ENCODE measurements at places on chromosomes 6 and 20.

DNA sequence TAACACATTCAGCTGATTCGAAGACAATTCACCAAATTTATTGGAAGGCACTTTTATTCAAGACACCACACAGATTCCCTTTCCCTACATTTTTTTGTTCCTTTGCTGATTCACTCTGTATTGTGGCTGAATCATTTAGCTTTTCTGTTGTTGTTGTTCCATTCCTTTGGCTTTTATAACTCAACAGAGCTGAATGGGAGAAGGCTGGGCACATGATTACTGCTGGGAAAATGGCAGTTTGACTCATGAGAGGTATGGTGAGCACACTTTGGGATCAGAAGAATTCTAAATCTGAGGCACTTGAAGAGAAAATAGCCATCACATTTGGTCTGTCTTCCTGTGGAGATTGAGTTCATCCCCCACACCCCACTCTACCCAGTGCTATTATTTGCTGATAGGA is 15.7 kb upstream of the SAYSD1 start:
- no peak for DNase-seq

GRCh38 chr6:106411643-106412200 is 51.2 kb downstream of the CRYBG1 start:
- no peak for DNase-seq

GRCh38 chr20:37877832-37878772 is 24.8 kb upstream of the VSTM2L start:
- no peak for DNase-seq

GRCh38 chr20:24582373-24583168 is 113.1 kb downstream of the SYNDIG1 start:
- no peak for DNase-seq

- DNase-seq: peak; percentile 43
These were observed 1383.5 kb upstream of the DEFB115 start for GRCh38 chr20:29873946-29874345.

DNA sequence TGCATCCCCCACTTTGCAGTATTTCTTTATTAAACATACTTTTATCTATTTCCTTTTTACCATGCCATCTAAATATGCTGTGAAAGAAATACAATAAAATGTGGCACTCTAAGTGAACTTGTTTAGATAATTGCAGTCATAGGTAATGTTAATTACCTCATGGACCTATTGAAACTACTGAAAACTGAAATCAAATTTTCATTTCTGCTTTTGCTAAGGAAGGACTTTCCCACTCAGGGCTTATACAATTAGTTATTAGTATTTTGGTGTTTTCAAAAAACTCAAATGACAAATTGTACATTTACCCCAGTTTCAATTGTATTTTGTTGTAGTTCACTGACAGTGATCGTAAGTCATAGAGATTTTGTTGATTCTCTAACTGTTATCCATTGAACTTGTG is 88.4 kb downstream of the ID4 start:
- DNase-seq: no peak

GRCh38 chr6:181049-181654 is 111.1 kb upstream of the DUSP22 start:
- no peak for DNase-seq

DNA sequence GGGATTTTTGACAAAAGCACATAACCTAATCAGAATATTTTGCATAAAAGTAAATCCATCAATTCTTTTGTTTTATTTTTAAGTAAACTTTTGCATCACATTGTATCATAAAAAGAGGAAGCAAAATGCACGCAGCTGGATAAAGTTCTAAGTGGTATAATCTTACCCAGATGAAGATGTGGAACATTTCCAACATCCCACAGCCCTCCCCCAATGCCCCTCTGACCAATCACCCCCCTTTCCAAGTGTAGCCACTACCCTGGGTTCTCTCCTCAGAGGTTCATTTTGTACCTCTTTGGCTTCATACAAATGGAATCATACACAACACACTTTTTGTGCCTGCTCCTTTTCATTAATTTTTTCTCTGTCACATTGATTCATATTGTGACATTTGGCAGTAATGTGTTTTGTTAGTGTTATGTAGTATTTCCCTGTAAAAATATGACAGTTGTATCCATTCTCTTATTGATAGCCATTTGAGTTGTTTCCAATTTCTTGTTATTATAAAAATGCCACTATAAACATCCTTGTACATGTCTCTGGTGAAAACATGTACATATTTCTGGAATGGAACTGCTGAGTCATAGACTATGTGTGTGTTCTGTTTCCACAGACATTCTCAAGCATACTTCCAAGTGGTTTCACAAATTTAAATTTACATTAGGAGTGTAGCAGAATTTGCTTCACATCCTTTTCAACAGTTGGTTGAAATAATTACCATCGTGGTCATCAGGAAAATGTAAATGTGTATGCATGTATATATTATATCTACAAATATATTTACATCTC is 92.9 kb upstream of the SYNDIG1 start:
- peak; percentile 48 for DNase-seq

- peak; percentile 99 for DNase-seq
These were observed 129.2 kb downstream of the HFE start for GRCh38 chr6:26216359-26216885.

- DNase-seq: peak; percentile 70
These were observed 25.9 kb downstream of the ZBP1 start for GRCh38 chr20:57594092-57594951.

DNA sequence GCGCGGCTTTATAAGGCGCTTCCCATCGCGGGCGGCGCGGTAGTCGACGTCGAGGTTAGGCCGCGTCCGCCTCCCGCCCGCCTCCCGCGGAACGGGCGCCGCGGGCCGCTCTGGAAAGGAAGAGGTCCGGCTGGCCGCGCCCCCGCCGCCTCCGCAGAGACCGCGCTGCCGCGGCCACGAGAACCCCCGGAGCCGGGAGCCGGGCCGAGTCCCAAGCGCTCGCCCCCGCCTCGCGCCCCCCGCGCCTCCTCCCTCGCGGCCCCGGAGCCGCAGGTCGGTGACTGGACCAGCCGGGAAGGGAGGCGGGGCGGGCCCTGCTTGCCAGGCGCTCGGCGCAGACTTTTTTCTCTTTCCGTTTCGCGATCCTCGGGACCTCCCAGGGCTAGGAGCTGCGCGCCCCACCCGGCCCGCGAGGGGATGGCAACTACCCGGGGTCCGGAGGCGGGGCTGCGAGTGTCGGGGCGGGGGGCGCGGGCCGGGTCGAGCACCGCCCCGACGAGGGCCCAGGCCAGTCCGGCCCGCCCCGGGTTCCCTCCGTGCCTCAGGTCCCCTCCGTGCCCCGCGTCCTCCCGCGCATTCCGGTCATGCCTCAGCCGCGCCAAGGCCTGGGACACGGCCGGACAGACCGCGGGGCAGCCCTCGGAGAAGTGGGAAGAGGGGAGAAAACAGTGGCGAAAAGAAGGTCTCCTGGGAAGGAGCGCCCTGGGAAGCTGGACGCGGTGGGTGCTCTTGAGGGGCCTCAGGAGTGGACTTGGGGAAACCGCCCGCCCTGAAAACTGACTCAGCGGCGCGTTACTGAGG is 417 bp upstream of the PXDC1 start:
- DNase-seq: peak; percentile 95

DNA sequence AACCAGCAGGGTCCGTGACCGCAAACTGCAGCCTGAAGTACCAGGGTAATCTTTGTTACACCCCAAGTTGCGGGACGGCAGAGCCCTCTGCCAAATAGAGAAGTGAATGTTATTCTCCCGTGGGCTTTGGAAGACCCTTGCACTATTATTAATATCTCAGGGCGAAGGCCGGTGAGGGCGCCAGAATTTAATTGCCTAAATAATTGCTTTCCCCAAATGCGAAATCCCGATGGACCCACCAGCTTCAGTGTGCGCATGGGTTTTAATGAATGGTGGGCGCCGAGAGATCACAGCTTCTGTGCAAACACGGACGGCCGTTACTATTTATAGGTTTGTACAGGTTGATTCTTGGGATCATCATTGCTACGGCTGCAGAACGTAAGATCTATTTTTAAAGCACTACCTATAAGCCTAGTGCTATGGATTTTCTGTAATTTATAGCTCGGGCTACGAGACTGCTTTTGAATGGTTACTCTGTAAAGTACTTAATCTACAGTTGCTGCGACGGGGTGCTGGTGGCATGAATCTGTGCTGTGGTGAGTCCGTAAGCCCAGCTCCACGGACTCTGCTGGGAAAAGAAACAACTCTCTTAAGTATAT is 15.2 kb upstream of the PHACTR3 start:
- DNase-seq: no peak

Data from tongue (tissue), 3 donors.